Stimulated activated effector memory CD8-positive, alpha-beta T cell treated with anti-CD3 and anti-CD28 coated beads, Interleukin-12 subunit alpha, Interleukin-12 subunit beta, amount 100 ng/mL, for 72 hours (primary cell): ENCODE measurements at places on chromosomes 11 and 22.

GRCh38 chr22:35128637-35129036 is 62.7 kb downstream of the ISX start:
- DNase-seq: no peak

DNA sequence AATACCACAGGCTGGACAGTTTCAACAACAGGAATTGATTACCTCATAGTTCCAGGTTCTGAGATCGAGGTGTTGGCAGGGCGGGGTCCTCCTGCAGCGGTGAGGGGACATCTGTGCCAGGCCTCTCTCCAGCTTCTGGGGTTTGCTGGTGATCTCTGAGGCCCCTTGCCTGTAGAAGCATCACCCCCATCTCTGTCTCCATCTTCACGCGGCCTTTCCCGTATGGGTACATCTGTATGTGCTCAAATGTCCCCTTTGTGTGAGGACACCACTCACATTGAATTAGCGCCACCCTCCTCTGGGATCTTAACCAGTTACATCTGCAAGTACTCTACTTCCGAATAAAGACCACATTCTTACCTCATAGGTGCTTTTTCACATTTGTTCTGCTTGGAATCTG is 1029.9 kb downstream of the BRD1 start:
- no peak for DNase-seq

DNA sequence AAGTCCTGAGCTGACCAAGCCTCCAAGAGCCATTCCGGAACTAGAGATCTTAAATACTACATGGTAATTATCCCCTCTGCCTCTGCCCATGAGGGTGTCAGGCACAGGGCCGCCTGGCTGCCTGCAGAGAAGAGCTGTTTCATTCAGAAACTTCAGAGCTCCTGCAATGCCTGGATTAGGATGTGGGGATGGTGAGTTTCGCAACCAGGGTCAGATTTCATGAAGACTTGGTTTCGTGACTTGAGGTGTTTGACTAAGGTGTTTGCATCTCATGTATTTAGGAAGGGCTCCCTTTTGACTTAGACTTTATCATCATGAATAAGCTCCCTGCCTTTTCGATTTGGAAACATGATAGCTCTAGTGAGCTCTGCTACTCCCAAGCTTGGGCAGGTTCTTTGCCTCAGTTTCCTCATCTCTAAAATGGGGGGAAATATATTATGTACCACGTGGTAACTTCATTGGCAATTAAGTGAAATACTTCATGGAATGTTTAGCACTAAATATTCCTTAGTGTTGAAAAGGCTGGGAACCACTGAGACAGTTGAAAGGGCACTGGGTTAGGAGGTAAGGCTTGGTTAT is 9.1 kb downstream of the TIMP3 start:
- no peak for DNase-seq

- no peak for DNase-seq
Measured at GRCh38 chr11:43952020-43952400, 9.6 kb downstream of the C11orf96 start.

GRCh38 chr11:20097319-20098221 is 62.7 kb downstream of the DBX1 start:
- no peak for DNase-seq

DNA sequence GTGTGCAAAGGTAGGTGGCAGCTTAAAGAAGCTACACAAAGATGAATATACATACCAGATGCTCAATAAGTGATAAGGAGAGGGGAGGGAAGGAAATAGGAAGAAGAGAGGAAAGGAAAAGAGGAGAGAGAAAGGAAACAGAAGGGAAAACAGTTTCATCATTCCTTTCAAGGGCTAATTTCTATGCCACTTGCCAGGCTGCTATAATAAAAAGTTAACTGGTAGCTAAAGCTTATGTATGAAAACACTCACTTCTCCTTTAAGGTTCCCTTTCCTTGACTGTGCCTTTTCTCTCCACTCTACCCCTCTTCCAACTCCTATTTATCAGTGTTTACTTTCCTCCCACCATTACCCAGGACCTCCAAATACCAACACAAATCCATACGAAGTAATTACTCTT is 347.9 kb downstream of the DLG2 start:
- DNase-seq: no peak

DNA sequence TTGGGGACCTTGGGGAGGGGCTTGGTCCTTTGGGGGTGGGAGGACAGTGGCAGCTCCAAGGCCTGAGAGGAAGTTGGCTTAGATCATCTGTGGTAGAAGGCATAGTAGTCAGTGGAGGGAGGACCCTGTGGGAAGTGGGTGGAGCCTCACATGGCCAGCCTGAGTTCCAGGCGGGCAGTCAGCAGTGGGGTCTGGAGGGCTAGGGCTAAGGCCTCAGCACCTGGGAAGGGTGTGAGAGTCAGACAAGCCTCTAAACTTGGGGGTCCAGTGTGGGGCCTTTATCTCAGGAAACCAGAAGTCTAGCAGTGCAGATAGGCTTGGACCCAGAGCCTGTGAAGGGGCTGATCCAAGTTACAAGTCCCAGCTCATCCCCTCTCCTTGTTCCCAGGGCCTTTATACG is 4.0 kb downstream of the NLRX1 start:
- DNase-seq: no peak

DNA sequence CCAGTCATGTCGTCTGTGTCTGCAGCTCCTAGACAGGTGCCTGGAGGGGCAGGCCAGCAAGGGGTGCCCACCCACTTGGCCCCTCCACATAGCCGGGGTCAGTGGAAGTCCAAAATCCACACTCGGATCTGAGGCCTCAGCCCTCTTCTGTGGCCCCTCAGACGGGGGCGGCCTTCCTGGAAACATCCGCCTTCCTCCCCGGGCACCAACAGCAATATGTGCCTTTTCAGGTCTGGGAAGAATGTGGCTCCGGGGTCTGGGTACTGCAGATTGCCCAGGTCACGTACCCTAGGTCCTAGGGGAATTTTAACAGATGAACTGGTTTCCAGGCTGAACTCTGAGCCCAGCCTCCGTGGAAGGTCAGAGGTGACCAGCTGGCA is 208.6 kb downstream of the CTTN start:
- DNase-seq: no peak

GRCh38 chr11:134429106-134429505 is 17.1 kb upstream of the B3GAT1 start:
- DNase-seq: no peak

DNA sequence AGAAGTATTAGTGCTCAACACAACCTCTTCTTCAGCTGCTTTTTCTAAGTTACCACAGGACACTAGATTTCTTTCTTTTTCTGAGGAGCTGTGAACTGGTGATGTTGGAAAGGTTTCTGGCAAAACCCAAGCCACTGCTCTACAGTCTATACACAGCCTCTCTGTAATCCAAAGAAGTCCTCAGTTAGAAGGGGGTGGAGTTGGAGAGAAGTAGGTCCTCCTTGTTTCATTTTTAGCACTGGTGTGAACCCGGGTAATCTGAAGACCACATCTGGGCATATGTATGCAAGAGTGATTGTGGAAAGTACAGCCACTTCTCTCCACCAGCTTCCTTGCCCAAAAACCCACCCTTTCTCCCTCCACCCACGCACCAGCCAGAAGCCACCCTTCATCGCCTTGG is 1168.1 kb downstream of the LRRC4C start:
- no peak for DNase-seq

GRCh38 chr11:92111287-92111686 is 113.3 kb upstream of the FAT3 start:
- DNase-seq: no peak

GRCh38 chr22:50603511-50604255 is 3.1 kb downstream of the MAPK8IP2 start:
- no peak for DNase-seq

DNA sequence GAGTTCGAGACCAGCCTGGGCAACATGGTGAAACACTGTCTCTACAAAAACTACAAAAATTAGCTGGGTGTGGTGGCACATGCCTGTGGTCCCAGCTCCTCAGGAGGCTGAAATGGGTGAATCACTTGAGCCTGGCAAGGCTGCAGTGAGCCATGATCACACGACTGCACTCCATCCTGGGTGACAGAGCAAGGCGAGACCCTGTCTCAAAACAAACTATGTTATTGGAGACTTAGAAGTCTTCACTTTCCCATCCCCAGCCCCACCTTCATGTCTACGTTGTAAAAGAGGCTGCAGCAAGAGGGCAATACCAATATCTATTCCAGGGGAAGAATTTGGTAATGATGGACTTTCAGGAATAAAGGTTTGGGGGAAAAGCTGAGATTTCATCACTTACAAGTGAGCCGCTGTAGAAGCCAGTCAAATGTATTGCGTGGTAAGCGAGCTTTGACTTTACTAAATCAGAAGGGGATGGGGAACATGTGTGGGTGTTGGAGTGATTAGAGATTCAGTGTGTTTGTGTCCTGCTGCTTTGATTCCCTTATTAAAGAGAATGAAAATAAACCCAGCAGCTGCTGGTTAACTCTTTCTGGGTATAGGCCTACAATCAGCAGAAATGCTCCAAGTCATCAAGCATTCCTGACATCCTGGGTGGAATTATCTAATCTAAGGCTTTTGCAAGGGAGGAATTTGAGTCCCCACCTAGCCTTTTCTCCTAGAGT is 53.7 kb downstream of the UBASH3B start:
- no peak for DNase-seq

DNA sequence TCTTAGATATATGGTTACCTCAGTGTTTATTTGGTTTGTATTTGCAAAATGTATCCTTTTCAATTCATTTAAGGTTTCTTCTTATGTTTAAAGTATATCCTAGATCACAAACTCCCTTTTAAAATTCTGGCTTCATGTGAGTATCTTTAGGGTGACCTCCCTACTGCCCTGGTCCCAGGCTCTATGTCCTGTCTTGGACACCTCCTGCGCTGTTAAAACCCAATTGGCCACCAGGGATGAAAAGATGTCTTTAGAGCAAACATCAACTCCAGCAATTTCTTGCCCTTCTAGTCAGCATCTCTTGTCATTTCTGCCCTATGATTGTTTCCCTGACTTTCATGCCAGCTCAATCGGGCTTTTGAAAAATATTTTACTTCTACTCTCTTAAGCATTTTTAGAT is 28.8 kb upstream of the SYT13 start:
- DNase-seq: no peak

DNA sequence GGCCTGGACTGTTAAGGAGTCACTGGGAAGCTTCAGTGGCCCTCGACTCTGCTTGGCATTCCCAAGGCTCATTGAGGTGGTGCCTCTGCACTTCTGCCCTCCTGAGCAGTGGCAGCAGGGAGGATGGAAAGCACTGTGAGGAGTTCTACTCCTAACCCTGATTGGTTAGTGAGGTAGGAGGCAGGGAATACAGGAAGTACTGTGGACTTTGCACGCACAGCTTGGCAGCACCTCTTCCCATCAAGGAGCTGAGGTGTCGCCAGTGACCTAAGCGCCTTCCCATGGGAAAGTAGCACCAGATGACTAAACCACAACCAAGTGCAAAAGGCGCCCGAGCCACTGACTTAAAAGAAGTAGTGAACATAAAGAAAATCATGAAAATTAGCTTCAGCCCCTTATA is 152.5 kb upstream of the CADM1 start:
- no peak for DNase-seq

GRCh38 chr22:37309211-37310074 is 27.1 kb downstream of the CYTH4 start:
- DNase-seq: peak; percentile 72
